Left renal pelvis (tissue), 4 donors: ENCODE measurements at places on chromosomes 3 and 15.

- DNase-seq: no peak
These were observed 380.4 kb upstream of the PROK2 start for GRCh38 chr3:72165317-72165716.

- DNase-seq: no peak
These were observed 41.5 kb downstream of the HRH1 start for GRCh38 chr3:11195721-11196332.

GRCh38 chr15:89775815-89776214, 317 bp upstream of the MESP2 start:
- no peak for DNase-seq

DNA sequence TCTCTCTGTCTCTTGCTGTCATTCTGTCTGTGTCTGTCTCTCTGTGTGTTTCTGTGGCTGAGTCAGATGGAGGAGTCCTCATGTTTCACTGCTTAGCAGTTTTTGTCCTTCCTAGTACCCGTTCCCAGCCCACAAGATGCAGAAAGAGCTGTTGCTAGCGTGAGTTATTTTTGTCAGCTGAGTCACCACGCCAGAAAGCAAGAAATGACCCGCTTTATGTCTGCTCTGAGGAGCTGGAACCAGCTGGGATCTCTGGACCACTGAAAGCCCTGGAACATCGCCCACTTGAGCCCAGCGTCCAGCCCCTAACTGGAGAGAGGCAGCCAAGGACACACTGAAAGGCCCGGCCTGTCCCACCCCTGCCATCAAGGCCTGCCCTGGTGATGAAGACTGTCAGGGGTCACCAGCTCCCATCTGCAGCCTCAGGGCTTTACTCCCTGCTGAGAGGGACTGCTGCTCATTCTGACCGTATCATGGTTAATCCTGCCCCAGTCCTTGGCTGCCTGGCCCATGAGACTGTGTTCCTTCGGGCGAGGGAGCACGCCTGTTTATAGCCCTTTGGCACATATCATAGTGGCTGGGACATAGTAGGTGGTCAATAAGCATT, 101.7 kb upstream of the TPM1 start:
- DNase-seq: peak; percentile 61

- DNase-seq: no peak
These were observed 15.8 kb downstream of the UROC1 start for GRCh38 chr3:126501736-126502135.

- peak; percentile 56 for DNase-seq
These were observed 166.2 kb downstream of the CHDH start for GRCh38 chr3:53680028-53680427.

GRCh38 chr3:178086144-178086825, 450.0 kb upstream of the KCNMB2 start:
- DNase-seq: no peak

DNA sequence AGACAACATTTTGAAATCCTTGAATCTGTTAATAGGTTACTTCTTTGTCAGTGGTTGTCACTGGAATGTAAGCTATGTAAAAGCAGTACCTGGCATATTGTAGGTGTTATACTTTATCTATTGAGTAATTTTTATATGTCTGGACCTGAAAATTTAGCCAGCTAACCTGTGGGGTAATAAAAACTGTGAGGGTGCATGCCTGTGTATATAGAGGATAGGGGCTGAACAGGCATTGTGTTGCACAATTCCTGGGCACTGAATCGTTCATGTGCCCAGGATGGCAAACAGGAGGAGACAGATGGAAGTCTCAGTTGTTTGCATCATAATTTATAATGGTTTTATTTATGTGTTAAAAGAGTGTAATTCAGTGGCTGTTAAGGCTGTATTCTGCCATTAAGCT, 67.1 kb downstream of the ARMC8 start:
- DNase-seq: no peak

DNA sequence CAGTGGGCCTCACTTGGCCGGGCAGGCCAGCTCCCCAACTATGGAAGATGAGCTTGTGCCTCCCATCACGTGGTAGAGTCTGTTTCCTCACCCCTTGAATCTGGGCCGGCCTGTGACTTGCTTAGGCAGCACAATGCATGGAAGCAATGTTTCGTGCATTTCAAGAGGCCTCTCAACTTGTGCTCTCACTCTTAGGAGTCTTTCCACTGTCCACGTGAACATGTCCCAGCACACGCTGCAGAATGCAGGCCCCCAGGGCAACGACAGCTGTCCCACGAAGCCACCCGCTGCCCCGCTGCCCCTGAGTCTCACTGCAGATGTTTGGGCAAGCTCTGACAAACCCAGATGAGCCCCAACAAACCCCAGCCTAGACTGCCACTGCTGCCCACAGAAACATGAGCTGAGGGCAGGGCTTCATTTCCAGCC, 27.2 kb upstream of the SLC41A3 start:
- DNase-seq: no peak

DNA sequence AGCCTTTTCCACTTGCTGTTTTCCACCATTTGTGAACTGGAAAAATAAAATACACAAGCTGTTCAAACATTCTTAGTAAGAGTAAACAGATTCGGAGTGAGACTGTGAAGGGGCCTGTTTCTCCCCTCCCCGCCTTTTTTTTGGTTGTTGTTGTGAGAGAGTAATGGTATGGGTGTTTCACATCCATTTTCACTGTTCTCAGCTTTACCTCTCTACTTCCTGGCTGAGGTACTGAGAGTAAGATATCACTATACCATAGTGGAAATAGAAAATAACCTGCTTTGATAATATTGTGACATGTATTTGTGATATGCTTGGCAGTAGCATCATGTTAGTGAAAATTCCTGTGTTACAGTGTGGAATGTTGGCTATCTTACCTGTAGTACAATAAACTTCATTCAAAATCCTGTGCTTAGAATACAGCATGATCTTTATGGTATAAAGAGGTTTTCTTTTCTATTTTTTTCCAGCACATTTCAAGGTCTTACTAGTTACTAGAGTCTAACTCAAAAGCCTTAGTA, 12.0 kb downstream of the CNTN4 start:
- no peak for DNase-seq

- no peak for DNase-seq
These were observed 57.0 kb upstream of the GATM start for GRCh38 chr15:45435124-45435903.

DNA sequence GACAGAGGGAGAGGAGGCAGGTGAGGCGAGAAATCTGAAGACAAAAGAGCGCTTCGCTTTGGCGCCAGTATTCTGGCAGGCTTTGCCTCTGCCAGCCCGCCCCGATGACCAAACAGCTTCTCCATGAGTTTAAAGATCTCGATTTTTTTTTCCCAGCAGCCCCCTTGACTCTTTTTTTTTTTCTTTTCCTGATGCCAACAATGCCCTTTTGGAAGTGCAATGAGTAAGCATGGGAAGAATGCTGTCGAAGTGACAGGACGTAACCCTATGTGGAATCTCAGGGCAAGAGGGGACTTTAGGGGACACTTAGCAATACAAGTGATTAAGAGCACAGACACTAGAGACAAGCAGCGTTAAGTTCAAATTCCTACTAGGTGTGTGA, 211.7 kb downstream of the FGF12 start:
- no peak for DNase-seq

DNA sequence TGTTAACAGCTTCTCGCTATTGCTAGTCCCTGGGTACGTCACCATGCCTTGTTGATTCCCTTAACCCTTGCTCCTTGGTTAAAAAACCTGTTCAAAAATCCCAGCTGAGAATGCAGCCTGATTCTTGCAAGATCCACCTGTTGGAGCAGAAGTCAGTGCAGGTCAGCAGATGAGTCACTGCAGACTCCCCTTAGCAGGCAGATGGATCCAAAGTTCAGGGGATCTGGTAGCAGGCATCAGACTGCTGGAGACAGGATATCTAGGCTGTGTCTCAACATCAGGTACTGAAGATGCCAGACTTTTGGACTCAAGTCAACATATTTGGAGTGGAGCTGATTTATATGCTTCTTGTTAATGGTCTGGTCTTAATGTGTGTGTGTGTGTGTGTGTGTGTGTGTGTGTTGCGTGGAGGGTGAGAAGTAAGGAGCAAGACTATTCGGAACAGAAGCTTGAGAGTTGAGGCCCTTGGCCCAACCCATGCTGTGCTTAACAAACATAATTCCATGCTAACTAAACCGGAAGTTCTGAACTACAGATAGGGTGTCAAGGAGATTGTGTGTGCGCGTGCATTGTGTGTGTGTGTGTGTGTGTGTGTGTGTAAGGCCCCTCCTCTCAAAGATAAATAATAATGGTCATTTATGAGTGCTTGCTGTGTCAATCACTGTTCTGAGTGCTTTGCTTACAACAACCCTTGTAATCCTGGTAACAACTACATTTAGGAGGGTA, 1.0 kb upstream of the C3orf52 start:
- no peak for DNase-seq

GRCh38 chr3:113212844-113213375, 1.6 kb downstream of the BOC start:
- no peak for DNase-seq

- DNase-seq: peak; percentile 98
These were observed at the start of gene WDR5B for GRCh38 chr3:122415762-122416654. TSS of gene WDR5B (minus strand) at chr3:122416062. CDS start at chr3:122415528, 534 bp downstream.

DNA sequence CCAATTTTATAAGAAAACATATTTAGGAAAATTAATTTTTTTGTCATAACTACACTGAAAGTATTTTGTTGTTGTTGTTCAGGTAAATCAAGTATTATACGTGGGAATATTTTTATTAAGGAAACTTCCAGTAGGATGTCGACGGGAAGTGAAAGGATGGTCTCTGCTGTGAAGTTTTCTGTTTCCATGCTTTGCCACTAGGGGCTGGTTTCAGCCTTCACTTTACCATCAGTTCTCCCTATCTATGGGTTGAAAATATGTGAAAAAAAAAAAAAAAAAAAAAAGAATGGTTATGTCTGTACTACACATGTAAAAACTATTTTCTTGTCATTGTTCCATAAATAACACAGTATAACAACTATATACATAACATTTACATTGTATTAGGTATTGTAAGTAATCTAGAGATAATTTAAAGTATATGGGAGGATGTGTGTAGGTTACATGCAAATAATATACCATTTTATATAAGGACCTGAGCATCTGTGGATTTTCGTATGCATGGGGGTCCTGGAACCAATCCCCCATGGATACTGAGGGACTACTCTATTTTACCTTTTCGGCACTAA, 136.7 kb downstream of the SMAD6 start:
- no peak for DNase-seq

DNA sequence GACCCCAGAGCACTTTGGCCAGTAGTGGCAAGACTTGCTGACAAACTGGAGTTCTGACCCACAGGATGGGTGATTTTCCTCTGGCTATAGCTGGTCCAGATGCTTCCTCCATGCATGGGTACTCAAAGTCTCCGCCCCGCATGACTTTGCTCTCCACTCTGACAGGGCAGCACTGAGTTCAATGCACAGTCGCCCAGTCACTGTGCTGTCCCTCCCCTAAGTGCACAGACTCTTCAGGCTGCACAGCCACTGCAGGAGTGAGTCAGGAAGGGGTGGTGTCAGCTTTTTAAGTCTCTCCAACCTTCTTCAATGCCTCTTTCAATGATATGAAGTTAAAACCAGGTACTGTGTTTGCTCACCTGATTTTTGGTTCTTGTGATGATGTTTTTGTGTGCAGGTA, 17.8 kb downstream of the TEX9 start:
- DNase-seq: no peak

- no peak for DNase-seq
These were observed 692 bp downstream of the PSMD2 start for GRCh38 chr3:184299488-184300377.

- no peak for DNase-seq
These were observed 90.0 kb downstream of the ST6GAL1 start for GRCh38 chr3:187020376-187020775.

GRCh38 chr3:115709931-115710330, 86.6 kb downstream of the GAP43 start:
- no peak for DNase-seq

GRCh38 chr15:32957219-32957618, 237.3 kb downstream of the FMN1 start:
- no peak for DNase-seq

GRCh38 chr3:58576716-58577115, 475 bp downstream of the FAM107A start:
- DNase-seq: no peak

GRCh38 chr15:64781299-64781698, 5.9 kb upstream of the RBPMS2 start:
- DNase-seq: no peak

DNA sequence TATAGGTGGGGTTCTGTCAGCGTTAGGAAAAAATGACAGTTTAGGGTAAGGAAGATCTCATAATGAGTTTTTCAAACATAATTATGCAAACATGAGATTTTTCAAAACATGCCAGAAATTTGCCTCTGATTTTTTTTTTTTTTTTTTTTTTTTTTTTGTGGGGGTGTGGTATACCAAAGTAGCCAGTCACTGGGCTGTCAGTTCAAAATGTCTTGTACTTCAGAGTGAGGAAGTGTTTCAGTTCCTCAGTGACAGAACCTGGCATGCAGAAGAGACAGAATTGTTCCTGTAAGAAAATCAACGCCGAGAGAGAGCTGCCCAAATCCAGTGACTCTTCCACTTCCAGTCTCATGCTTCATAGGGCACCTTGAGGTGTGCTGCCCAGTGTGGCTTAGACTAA, 9.7 kb downstream of the NCBP2 start:
- no peak for DNase-seq

DNA sequence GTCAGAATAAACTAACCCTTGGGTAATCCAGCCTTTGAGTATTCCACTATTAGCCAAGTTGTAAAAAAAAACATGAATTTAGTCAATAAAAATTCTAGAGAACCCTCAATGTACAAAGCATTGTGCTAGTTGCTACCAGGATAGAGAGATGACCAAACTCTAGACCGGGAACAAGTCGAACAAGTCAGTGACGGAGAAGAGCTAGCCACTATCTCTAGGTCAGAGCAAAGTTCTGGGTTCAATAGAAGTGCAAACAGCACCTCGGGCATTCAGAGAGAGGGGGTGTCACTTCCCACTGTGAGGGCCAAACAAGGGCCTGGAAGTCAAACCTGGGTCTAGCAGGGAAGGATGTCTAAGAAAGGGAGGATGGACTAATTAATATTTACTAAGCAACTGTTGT, 2.3 kb upstream of the ADCY5 start:
- no peak for DNase-seq

DNA sequence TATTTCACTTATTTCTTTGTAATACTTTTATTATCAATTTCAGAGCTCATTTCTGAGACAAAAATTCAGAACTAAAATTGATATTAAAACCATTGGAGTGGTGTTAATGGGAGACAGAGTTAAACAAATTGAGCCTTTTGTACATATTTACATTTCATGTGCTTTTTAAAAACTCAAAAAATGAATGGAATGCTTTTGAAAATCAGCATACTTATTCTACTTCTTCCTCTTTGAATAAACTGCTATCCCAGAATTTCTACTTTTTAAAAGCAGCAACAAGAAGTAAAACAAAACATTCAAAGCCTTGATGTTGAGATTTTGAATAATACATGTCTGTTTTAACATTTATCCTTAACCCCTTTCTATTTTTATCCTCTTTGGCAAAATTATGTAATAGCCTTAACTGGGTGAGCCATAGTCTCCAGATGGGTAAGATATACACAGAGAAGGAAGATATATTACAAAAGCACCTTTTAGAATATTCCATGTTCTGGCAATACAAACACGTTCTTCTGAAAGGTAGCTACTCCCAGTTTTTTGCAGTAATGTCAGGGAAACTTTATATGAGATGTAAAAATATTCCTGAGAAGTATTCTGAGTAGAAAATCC, 123.6 kb downstream of the MBNL1 start:
- no peak for DNase-seq
